ENCODE measurements at places on chromosomes 4 and X.

DNA sequence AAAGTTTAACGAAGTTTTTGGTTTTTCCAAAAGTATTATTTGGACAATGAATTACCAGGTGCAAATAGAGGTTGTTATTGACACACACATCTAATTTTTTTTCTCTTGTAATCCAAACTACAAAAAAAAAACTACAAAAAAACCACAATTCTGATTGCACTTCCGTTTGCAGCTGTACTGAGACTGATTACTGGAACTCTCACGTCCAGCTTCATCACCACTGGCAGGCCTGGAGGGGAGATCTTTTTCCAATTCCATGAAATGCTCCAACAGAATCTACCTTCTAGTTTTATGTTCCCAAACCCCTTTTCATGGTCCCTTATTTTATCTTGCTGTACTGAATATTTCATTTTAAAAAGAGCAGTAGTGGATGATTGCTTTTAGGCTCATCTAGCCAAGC lies 1118.3 kb downstream of the C4orf33 start:
- DNase-seq = no peak

GRCh38 chrX:3346501-3347259 lies at the start of gene MXRA5:
MXRA5 (minus strand) TSS chrX:3346652; CDS start chrX:3343833, 2,819 bp downstream.
- no peak for DNase-seq

GRCh38 chrX:109635146-109635545 lies 10.2 kb upstream of the KCNE5 start:
- no peak for DNase-seq

- no peak for DNase-seq
These were observed 30.9 kb upstream of the RASGEF1B start for GRCh38 chr4:81502564-81502963.

DNA sequence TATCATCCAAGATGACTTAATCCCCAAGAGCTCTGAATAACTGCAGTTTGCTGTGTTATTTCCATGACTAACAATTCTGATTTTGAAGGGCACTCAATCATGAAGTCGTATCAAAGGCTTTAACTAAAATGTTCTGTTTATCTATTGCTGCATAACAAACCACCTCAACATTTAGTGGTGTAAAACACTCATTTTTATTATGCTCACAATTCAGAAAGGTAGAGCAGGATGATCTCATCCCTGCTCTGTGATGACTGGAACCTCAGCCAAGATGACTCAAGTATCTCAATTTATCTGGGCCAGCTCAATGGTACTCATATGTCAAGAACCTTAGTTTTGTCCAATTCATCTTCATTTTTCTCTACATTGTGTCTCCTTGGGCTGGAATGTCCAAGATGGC lies 451.1 kb downstream of the PPARGC1A start:
- DNase-seq = no peak

GRCh38 chrX:151938172-151938571 lies 25.5 kb downstream of the MAGEA4 start:
- no peak for DNase-seq

DNA sequence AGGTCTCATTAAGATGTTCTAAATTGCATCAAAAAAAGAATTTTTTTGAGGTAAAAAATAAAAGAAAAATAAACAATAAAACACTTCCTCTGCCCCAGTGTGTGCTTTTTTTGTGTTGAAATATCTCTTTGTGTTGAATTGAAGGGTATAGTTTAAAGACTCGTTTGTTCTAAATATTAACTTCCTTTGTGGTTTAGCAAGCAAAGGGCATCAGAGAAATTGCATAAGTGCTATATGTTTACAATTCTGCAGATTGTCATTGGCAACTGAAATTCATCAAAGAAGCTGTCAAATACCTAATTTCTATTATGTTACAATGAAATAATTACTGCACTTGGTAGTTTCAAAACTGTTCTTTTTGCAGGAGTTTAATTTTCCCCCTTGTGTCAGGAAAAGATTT lies 260.5 kb downstream of the DKK2 start:
- DNase-seq = no peak

DNA sequence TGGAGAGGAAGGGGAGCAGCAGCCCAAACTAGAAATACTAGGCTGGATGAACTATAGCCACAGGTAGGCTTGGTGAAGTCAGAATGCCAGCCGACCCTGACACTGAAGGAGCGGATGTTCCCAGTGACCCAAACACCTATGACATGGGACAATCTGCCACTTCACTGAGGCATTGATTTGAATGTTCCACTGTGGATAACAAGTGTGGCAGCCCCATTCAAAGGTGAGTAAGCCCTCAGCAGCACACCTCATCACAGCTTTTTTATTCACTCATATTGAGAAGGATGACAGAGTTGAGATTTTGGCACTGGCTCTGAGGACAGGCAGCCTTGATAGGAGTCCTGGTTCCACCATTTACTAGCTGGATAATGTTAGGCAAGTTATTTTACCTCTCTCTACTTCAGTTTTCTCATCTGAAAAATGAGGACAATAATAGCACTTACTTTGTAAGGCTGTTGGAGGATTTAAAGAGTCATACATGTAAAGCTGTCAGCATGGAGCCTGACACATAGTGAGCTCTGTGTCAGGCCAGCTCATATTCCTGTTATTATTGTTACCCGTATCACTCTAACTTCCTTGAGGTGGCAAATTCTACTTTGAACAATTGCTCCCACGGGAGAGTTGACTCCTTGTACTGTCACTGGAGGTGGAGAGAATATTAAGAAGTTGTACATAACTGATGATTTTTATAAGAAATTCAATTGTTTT lies 114.6 kb downstream of the RASL11B start:
- DNase-seq = no peak

GRCh38 chrX:3299636-3300035 lies 46.8 kb downstream of the MXRA5 start:
- DNase-seq = no peak

DNA sequence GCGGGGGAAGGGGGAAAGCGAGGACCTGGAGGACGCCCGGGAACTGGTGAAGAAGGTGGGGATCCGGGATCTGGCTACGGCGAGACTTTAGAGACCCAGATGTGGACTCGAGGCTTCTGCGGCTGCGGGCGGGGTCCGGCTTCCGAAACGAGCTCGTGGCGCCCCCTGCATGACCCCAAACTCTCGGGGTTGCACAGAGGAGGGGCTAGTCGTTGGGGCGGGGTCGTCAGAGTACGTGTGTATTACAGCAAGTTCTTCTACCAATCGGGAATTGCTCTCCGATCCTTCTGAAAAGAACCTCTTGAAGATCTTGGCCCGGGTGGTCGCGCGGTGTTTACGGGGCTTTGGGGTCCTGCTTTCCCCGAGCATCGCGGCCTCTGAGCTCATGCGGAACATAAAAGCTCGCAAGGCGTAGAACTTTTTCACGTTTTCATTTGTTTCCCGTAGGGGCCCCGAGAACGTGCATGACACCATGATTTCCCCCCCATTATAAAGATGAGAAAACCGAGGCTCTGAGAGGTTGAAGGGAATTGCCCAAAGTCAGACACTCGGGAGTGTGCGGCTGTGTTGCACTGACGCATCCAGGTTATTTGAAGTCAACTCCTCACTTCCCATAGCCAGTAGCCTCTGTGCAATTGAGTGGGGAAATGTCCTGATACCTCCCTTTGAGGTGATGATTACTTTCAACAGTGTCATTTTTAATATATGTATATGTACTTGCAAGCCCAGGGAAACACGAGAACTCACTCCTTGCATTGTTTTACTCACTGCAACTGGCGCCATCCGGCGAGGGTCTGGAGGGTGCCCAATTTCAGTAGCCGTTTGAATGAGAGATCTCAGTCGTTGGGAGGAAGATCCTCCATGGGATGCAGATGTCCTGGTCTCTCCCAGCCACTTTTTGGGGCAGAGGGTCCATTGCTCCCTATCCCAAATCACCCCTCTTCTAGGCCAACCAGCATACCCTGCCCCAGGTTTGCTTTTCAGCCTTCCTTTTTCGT lies at the start of gene BEND4:
Gene BEND4, minus strand, starts transcription at position 149 of the 998 bp plus-strand sequence. CDS start 512 bp downstream, outside the sequence.
- DNase-seq = no peak

All from activated CD4-positive, alpha-beta T cell treated with anti-CD3 and anti-CD28 coated beads, Interleukin-2, amount 10 ng/mL, durations not matched to agents 7 days and 5 days (primary cell).